A549 (cell line): ENCODE measurements at places on chromosomes 16 and 17. TPM values are rescaled to one million over a fixed set of nuclear protein-coding genes. Genes with fewer than 3 reads are reported as not detected.

- no peak for DNase-seq
Measured at GRCh38 chr17:31838636-31839225, 20.3 kb downstream of the COPRS start.

DNA sequence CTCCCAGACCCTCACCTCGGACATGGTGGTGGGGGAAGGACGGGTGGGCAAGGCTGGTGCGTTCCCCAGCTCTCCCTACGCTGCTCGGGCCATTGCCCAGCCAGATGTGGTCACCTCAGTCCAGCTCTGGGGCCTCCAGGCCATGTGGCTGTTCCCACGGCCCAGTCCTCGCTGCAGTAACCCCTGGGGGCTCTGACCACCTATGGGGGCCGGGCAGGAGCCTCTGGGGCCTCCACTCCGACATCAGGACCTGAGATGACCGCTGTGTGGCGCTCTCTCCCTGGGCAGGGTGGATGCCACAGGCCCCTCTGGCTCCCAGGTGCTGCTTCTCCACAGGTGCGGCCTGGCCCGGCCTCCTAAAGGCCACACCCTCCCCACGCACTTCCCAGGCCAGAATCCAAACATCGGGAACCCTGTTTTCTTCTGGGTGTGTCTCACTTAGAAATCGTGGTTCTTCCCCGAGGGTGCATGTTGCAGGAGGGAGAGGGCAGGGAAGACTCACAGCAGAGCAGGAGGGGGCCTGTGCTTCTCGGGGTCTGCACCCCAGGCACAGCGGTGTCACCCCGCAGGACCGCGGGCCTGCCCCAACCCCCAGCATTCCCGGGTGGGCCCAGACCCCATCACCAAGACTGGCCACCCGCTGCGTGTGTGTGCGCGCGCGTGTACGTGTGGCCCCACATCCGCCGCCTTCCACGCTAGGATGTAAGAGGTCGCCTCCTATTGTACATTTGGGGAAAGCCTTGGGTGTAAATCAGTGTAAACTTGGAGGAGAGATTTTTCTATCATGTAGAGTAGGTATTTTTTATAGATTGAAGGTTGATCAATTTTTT is 5.9 kb upstream of the CAPN15 start:
- DNase-seq = no peak

DNA sequence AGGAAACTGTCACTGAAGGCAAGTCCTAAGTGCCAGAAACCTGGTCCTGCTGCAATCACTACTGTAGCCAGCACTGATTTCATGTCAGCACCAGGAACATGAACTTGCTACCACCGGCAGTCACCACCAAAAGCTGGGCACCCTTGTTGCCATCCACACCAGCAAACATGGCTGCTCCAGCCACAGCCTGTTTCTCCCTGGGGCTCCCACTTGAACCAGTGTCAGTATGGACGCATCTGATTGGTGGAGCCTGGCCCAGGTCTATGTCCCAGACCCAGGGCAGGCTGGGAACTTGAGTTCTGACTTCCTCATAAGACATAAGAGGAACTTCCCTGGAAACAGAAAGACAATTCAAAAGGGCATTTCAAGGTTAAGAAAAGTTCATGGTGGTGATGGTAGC is 56.5 kb downstream of the COPRS start:
- peak; percentile 54 for DNase-seq

GRCh38 chr16:68236826-68237242 is 907 bp upstream of the ESRP2 start:
- no peak for DNase-seq

DNA sequence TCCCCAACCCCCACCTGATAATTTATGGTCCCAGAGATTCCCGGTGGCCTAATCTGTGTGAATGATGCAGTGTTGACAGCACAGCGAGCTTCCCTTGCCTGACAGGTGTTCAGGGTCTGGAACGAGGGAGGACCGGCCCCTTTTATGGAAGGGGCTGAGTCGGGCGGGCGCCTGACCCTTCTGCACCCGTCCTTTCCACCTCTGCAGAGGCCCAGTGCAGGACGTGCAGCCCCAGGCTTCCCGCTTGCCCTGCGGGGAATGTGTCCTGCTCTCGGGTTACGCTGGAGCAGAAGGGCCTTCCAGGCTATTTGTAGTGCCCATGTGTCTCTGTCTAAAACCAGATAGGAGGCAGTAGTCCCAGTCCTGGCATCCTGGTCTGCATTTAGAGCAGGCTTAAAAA is 16.2 kb downstream of the SMTNL2 start:
- DNase-seq = no peak

GRCh38 chr16:64865069-64865696 is 256.7 kb downstream of the CDH11 start:
- DNase-seq = no peak

DNA sequence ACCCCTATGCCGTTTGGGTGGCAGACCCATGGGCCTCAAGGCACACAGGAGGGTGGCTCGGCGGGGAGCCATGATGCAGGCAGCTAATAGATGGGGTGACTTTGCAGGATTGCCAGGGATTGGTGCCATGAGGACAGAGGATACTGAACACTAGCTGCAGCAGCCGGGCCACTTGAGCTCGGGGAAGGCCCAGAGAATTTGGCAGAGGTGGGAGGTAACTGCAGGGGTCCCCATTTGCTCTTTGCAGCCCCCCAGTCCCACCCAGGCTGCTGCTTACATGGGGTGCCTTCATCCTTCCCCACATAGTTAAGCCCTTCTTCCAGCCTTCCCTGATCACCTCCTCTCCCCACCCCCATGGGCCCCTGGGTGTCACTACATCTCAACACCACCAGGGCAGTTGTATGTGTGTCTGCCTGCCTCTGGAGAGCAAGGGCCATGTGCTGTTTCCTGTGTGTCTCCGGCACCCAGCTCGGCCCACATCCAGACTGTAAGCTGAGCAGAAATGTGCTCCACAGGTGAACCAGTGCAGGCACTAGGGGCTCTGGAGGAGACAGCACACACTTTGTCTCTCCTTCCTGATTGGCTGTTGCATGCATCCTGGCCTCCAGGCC is 52.0 kb downstream of the SREBF1 start:
- peak; percentile 71 for DNase-seq

DNA sequence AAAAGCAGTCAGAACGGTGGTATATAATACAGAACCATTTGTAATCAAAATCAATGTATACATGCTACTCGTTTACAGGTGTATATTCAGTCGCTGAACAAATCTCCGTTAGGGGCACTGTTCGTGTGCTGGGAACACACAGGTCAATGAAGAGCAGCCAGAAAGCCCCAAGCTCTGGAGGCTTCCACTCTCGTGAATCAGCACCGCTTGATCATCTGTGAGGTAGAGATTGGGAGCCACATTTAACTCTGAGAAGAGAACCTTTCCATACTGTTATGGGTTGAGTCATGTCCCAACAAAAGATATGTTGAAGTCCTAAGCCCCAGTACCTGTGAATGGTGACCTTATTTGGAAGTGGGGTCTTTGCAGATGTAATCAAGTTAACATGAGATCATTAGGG is 5.4 kb upstream of the CYTH1 start:
- DNase-seq = peak; percentile 73

GRCh38 chr16:4790261-4790660 is 2.1 kb upstream of the SEPTIN12 start:
- no peak for DNase-seq

DNA sequence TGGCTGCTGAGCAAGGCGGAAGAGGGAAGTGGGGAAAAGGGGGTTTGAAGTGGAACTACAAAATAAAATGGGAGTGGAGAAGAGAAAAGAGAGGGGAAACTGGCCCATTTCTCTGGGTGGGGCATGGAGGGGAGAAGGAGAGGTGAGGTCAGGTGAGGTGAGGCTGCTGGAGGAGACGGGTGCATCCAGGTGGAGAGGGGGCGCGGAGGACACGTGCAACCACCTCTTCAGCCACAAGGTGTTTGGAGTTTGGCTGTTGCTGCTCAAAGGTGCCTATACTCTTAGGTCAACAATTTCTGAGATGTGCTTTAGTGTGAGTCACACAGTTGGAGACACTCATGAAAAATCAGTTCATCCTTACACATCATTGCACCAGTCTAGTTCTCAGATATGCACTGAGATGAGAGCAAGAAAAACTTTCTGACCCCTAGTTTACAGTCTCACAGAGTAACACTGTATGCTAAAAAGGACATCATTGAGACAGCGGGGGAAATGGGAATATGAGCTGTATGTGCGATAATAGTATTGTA is 4.8 kb downstream of the SLC6A4 start:
- DNase-seq = no peak

GRCh38 chr16:23905027-23905426 is 69.2 kb downstream of the PRKCB start:
- peak; percentile 15 for DNase-seq

DNA sequence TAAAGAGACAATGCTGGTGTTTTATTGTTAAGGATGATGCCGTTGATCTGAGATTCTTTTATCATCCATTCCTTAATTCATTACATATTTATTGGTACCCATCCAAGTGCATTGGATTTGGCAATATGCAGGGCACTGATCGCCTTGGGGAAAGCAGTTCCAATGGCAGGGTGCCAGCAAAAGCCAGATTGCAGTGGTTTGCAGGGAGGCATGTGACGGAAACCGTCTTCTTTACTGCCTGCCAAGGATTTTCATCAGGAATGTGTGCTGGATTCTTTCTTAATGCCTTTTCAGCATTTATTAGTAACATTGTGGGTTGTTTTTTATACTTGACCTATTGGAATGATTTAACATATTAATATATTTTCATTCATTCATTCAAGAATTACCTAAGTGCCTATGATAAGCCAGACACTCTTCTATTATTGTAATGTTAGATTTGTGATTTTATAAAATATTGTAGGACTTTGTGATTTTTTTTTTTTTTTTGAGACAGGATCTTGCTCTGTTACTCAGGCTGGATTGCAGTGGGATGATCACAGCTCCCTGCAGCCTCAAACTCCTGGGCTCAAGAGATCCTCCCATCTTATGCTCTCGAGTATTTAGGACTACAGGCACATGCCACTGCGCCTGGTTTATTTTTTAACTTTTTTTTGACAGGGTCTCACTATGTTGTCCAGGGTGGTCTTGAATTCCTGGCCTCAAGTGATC is 93.4 kb upstream of the TNRC6A start:
- DNase-seq = peak; percentile 84

DNA sequence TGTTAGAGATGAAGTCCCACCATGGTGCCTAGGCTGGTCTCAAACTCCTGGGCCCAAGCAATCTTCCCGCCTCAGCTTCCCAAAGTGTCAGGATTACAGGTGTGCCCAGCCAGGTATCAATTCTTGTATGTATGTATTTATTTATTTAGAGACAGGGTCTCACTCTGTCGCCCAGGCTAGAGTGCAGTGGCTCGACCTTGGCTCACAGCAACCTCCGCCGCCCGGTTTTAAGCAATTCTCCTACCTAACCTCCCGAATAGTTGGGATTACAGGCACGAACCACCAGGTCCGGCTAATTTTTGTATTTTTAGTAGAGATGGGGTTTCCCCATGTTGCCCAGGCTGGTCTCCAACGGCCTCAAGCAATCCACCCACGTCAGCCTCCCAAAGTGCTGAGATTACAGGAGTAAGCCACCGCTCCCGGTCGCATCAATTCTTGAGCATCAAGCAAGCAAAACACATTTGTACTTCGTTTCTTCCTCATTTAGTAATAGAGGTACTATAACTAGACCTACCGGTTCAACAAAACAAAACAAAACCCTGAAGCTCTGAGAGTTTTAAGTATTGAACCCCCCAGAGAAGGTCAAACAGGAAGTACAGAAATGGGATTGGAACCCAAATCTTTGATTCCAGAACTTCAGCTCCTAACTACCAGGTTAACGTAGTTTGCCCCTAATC is 1.0 kb upstream of the ZNF500 start:
- DNase-seq = no peak

DNA sequence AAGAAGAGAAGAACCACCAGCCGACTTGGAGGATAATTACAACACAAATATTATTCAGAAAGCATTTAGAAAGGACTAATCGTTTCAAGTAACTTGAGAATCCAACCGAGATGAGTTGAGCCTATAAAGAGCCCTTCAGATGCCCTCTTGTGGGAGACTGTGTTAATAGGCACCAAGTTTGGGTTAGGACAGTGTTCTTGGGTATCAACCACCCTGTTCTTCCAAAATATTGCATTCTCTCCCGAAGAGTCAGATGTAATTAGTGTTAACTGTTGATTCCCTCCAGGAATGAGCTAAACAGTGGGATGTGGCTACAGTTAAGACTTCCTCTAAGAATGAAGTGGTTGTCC is 87.8 kb upstream of the NOL11 start:
- no peak for DNase-seq

DNA sequence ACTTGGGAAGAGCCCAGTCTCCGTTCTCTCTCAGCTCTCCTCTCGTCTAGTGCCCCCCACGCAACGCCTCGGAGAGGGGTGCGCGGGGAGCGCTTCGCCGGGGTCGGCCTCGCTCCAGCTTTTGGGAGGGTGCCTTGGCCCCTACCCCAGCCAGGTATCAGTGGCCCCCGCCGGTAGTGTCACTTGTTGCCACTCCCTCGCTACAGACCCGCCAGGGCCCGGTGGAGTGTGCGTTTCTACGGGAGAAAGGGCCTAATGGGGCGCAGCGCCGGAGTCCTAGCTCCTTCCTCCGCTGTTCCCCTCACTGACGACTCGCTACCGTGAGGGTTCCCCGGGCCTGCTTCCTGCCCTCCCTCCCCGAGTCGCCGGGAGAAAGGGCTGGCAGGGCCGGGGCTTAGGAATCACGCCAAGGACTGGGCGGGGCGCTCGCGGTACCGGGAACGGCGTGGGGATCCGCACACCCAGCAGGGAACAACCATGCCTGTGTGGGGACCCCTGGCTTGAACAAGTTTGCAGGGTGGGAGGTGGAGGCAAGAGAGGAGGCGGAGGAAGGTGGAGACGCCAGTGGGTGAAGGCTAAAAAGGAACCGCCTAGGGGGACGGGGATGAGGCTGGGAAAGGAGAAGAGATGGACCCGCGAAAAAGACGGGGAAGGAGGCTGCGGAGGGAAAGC is 997 bp upstream of the CDH11 start:
- no peak for DNase-seq

GRCh38 chr17:1473841-1474240 is 17.8 kb upstream of the CRK start:
- DNase-seq = no peak

RASL10B gene
- 0.10 to 0.26 TPM (median 0.24 TPM) in 3 replicates for polyA plus RNA-seq

RUNDC3A gene
- 0.21 to 0.48 TPM (median 0.22 TPM) in 3 replicates for polyA plus RNA-seq

ZNF750 gene
- not detected in 3 replicates for polyA plus RNA-seq

GP2 gene
- not detected in 3 replicates for polyA plus RNA-seq

CD300A gene
- polyA plus RNA-seq = not detected in 3 replicates

SETD1A gene
- polyA plus RNA-seq = 15.7 to 22.6 TPM (median 21.2 TPM) in 3 replicates

RHBDL1 gene
- polyA plus RNA-seq = 1.2 to 1.6 TPM (median 1.4 TPM) in 3 replicates

CACNG3 gene
- not detected in 3 replicates for polyA plus RNA-seq

TNFRSF17 gene
- polyA plus RNA-seq = not detected in 3 replicates

CBX8 gene
- polyA plus RNA-seq = 11.0 to 13.1 TPM (median 11.9 TPM) in 3 replicates

TMIGD1 gene
- polyA plus RNA-seq = not detected in 3 replicates

AOC2 gene
- polyA plus RNA-seq = 1.7 to 1.9 TPM (median 1.8 TPM) in 3 replicates

LRRC46 gene
- polyA plus RNA-seq = 2.3 to 3.0 TPM (median 2.5 TPM) in 3 replicates

SUZ12 gene
- 36.2 to 38.6 TPM (median 36.3 TPM) in 3 replicates for polyA plus RNA-seq

MPP3 gene
- 21.4 to 27.4 TPM (median 25.3 TPM) in 3 replicates for polyA plus RNA-seq
